NCI-H1105 (cell line): ENCODE measurements at places on chromosomes 12 and 14.

GRCh38 chr12:4107436-4107878 is 166.1 kb upstream of the CCND2 start:
- DNase-seq = no peak

DNA sequence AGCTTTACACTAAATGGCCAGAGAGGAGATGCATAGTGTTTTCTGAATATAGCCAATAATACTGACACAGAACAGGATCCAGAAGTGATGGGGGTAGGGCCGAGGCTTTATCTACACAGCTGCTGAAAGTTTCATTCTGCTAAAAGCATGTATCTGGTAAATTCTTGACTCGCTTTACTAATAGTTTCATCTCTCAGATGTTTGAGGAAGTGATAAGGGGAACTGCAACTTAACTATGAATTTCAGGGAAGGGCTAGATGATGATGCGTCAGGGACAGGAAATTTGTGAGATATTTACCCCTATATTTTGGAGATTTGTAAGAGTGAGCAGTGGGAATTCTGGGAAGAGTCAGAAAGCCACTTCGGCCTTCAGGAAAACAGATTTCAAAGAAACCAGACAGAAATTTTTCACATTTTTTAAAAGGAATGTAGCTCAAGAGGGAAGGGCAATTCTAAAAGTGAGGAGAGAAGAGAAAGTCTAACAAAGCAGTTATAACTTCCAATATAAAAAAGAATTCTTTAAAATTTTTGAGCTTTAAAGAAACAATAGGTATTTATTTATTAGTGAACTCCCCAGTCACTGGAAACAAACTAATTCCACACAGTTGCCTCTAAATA is 243.1 kb downstream of the BCAT1 start:
- DNase-seq = no peak

- DNase-seq = no peak
Measured at GRCh38 chr12:33942172-33942571, 80.1 kb upstream of the ALG10 start.

DNA sequence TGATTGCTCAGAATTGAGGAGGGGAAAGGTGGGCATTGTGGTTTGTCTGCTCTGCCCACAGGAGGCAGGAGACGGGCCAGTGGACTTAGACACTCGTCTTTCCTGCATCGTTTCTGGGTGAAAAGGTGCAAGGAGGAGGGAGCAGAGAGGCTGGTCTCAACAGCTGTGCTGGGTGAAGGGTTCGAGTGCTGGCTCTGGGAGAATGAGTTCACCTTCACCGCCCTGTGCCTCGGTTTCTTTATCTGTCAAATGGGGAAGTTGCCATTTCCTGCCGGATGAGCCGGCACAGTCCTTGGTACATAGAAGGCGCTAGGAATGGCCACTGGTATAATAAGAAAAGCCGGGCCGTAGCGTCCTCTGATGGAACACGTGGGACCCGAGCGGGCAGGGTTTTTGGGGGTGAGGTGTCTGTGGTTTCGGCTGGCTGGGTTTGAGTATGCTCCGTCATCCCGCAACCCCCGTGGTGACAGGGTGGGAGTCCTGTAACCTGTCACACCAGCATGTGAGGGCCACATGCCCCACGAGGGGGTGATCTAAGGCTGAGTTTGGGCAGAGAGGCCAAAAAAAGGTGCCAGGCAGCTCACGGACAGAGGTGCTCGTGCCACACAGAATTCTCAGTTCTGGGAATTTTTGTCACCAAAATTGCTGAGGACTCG is 7.3 kb downstream of the BCL7A start:
- DNase-seq = no peak

GRCh38 chr12:25017336-25017735 is 68.4 kb upstream of the BCAT1 start:
- DNase-seq = no peak
